GM19239 (cell line): ENCODE measurements at places on chromosomes 3 and 15.

- DNase-seq, result no peak
Measured at GRCh38 chr3:9793161-9793781, 389 bp downstream of the ARPC4 start.

- DNase-seq, result no peak
Measured at GRCh38 chr15:60255390-60255789, 142.4 kb downstream of the ANXA2 start.

DNA sequence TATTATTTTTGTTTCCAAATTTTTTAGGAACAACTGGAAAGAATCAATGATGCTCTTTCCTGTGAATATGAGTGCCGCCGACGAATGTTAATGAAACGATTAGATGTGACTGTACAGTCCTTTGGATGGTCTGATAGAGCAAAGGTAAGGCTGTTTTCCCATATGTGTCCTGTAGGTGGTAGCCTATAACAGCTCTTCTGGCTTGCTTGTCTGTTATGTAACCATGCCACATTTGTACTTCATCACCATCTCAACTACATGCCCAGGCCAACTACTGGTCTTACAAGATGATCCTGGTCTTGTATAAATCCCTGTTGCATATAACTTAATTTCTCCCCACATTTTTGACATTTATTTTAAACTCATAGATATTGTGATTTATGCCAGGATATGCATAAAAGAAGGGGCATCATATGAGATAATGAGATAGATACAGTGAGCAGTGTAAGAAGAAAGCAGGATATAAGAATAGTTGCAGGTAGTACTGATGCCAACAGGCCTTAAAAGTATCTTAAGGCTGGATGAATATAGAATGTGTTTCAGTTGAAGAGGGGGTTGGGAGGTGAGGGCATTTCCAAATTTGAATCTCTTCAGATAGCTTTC, 20.3 kb downstream of the FAM98B start:
- DNase-seq, result peak; percentile 9

- no peak for DNase-seq
Measured at GRCh38 chr3:142853270-142854168, 35.4 kb downstream of the PCOLCE2 start.

DNA sequence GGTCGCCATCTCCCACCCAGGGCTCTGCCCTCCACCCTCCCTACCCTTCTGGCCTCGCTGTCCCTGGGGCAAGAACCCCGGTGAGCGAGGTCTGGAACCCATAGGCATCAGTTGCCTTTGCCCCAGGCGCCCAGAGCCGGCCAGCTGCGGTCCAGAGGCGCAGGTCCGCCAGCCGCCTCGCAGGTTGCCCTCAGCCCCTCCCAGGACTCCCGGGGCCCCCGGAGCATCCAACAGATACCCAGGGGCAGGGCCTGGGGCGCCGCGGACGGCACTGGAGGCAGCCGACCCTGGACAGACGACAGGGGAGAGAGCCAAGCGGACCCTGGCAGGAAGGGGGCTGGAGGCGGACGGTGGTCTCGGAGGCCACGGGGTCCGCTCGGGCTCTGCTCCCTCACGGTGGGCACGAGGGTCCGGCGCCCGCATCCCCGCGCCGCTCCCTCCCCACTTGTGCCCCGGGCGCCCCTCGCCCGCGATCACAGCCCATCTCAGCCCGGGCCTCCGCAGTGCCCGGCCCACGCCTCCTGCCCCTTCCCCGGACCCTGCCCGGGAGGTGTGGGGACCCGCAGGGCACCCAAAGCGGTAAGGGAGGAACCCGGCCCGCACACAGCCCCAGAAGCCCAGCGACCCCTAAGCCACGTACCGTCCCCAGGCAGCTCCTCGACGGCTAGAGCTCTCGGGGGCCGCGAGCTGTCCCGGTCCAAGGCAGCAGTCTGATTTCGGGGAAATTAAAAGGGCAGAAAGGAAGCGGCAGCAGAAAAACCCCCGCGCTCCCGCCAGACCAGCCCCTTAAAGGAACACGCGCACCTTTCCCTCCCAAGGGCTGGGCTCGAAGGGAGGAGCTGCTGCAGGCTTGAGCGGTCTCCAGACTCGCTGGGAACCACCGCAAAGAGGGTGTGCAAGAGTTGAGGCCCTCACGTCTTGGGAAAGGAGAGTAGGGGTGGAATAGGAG, at the start of gene HAPLN3:
TSS of gene HAPLN3 (minus strand) at position 726 of the 949 bp plus-strand sequence. CDS start 8,246 bp downstream, outside the sequence.
- DNase-seq, result peak; percentile 54

DNA sequence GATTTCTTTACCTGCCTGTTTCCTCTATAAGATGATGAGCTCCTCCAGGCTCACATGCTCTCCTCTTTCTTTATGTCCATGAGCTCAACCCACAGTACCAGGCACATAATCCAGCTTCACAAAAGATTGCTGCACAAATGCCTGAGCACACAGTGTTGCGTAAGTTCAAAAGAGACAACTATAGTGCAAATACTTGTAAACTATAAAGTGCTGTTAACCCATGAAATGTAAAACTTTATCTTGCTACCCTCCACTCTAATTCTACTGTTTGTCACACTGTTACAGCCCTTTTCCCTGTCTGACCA, 101.0 kb upstream of the LPP start:
- no peak for DNase-seq

DNA sequence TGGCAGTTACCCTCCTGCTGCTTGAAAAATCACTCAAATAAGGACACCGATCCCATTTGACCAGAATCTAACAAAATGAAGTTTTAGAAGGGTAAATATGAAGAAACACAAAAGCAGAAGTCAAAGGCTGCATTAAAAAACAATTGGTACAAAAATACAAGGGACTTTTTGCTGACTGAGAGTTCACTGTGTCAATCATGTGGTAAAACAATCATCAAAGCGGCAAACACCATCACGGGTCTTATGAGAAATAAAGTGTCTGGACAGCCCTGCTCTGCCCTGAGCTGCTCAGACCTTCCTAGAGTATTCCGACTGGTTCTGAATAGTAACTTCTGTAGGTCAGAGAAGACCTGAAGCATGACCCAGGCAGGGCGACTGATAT, 137.2 kb upstream of the RAD18 start:
- DNase-seq, result no peak

DNA sequence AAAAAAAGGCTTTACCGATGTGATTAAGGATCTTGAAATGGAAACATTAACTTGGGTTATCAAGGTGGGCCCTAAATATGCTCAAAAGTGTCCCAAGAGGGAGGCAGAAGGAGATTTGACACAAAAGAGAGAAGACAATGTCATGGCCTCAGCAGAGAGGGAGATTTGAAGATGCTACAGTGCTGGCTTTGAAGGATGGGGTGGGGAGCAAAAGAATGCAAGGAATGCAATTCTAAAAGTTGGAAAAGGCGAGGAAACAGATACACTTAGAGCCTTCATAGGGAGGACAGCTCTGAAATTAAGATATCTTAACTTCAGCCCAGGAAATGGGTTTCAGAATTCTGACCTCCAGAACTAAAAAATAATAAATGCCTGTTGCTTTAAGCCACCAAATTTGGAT, 314.5 kb upstream of the CCDC54 start:
- no peak for DNase-seq

DNA sequence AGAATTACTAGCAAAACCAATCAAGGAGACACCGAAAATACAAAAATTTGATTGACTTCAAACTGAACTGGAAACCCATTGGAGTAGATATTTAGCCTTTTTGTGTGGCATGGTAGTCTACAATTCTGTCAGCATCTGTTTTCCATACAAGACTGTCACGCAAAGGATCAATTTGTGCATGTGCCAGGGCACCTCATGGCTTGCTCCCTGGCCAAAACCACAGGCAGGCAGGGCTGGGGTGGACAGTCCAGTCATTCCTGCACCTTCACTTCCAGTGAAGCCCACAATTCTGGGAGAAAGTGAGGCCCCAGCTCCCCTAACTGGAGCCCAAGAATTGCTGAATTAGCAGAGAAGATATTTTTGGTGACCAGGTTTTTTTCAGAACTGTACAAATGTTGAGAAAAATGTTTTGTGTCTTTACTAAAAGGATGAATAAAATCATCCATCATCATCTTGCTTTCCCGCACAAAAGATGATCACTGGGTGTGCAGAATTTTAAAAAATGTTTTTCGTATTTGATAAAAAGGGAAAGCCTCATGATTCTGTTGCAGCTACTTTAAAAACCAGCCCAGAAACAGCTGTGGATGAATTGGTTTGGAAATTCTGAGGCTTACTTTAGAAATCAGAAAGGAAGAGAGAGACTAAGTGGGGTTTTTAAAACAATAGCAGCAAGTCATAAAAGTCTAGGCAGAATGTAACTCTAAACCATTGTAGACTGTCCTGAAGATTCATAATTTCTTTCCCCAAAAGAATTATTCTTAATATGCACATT, 86.4 kb downstream of the PCCB start:
- DNase-seq, result no peak
